Activated B cell treated with CpG ODN at 0.5 μM for 24 hours (primary cell): ENCODE measurements at places on chromosomes 6 and 20. TPM values are rescaled to one million over a fixed set of nuclear protein-coding genes. Genes with fewer than 3 reads are reported as not detected.

GRCh38 chr6:118667988-118668387 is 16.6 kb upstream of the CEP85L start:
- DNase-seq: no peak

DNA sequence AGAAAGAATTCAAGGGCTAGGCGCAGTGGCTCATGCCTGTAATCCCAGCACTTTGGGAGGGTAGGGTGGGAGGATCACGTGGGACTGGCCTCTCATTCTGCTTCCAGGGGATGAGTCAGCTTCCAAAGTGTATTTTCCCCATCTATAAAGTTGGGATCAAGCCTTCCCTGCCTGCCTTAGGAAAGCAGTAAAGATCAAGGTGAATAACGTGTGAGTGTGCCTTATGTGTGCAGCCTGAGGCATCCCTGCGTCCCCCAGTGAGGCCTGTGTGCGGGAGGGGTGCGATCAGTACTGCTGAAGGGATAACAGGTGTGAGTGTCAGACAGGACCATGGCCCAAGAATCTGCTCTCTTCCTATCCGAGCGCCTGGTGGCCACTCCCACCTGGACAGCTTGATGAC is 26.8 kb downstream of the TMEM181 start:
- DNase-seq: no peak

Gene ASIP
- total RNA-seq: not detected in 2 replicates

GRCh38 chr6:28462401-28462800 is 19.1 kb upstream of the ZSCAN23 start:
- no peak for DNase-seq

DNA sequence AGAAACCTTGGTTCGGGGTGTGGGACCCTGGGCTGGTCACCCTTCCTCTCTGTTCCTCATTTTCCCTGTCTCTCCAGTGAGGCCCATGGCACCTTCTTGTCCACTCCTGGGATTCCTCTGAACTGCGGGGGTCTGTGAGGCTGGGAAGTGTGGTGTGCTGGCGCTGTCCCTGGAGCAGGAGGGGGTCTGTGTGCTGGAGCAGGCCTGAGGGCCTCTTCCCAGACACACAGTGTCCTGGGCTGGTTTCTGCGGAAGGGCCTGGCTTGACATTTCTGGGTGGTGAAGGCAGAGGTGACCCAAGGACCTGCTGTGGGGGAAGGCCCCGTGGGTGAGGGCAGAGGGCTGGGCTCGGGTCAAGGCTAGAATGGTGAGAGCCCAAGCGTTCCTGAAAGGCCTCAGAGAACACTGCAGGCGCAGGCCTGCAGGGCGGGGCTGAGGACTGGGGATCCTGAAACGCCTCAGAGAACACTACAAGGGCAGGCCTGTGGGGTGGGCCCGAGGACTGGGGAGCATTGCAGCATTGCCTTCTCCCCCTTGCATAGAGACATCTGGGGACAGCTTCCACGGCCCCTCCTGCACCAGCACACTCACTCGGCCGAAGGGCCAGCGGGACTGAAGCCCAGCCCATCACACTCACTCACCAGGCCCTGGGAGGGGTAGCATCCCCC is 10.6 kb upstream of the BAK1 start:
- DNase-seq: peak; percentile 27

DNA sequence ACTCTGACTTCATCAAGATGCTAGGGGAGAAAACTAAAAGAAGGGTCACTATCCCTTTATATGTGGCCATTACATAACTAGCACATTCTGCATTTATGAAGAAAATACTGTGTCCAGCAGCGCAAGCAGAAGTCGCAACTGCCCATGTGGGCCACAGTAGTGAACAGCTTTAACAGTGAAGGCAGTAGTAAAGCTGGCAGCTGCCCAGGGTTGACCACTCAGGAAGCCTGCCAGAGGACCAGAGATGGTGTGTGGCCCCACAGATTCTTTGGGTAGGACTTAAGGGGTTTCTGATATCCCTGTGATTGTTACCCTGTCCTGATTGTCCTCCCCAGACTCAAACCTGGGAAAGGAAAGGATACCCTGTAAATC is 88.3 kb upstream of the NT5E start:
- DNase-seq: no peak

DNA sequence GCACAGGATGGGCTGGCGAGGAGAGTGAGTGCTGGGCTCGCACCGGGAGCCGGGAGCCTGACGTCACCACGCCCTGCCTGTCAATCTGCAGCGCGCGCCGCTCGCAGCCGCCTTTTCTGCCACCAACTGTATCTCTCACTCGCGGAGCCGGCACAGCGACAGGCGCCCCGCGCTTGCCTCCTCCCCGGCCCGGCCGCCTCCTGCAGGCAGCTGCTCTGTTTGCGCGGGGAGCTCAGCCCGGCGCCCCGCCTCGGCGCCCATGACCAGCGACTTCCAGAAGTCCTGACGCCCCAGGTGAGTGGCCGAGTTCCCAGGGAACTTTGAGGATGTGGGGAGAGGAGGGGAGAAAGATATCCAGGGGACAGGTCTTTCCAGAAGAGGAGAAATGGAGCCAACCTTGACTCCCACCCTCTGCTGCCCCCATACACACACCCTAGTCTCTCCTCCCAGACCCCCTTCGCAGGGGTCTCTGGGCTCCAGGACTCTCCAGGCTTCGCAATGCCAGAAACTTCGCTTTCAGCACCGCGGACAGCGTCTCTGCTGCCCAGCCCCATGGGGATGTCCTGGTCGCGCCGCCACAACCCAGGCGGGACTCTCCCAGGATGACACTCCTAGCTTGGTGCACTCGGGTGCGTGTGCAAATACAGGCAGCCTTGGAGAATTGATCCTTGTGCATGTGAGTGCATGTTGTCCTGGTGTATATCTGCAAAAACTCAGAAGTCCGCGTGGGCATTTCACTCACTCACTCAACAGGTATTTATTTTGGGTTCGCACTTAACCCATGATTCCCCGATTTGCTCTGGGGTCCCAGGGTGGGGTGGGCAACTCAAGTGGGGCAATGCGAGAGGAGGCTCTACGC is at the start of gene GPR6:
GPR6 (plus strand) TSS at position 138 of the 859 bp plus-strand sequence. CDS start 802 bp downstream, outside the sequence.
- DNase-seq: peak; percentile 29

- DNase-seq: no peak
Observed at GRCh38 chr6:50720623-50721022, 7.3 kb downstream of the TFAP2D start.

Gene MUC22
- total RNA-seq: not detected in 2 replicates

- no peak for DNase-seq
Observed at GRCh38 chr6:143963158-143963919, 44.7 kb downstream of the PLAGL1 start.

GRCh38 chr20:59831024-59831915 is 102.2 kb downstream of the SYCP2 start:
- DNase-seq: no peak

DNA sequence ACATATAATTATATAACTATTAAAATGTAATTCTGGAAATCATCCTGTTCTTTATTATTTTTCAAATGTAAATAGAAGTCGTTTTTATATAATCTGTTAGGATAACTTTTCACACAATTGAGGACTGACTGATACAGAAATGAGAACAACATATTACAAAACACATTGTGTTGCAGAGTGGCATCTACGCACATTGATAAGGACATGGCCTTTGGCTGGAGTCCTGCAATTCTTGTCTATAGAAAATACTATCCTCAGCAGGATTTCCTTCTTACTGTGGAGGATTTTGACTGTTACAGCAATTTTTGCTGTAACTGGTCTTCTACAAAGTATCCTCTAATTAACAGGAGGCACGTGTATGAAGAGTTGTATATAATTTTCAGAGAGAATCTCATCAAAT is 19.8 kb downstream of the SH3BGRL2 start:
- DNase-seq: no peak

Gene TMC2
- not detected in 2 replicates for total RNA-seq

DNA sequence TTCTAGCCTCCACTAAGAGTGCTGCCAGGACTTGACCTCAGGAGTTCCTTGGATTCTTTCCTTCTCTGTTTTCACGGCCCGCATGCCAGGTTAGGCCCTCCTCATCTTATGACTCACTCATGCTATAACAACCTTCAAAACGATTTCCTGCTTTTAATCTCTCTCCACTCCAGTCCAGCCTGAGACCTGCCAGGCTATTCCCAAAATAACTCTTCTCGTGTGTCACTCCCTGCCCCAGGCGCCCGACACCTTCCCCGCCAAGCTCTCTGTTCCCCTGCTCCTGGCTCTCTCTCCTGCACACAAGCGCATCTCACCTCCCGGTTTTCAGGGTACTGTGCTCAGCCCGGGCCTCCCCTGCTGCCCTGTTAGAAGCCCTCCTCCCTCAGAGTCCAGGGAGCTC is 64.1 kb upstream of the RPS6KA2 start:
- DNase-seq: no peak
